ENCODE measurements at places on chromosomes 13 and 19.

DNA sequence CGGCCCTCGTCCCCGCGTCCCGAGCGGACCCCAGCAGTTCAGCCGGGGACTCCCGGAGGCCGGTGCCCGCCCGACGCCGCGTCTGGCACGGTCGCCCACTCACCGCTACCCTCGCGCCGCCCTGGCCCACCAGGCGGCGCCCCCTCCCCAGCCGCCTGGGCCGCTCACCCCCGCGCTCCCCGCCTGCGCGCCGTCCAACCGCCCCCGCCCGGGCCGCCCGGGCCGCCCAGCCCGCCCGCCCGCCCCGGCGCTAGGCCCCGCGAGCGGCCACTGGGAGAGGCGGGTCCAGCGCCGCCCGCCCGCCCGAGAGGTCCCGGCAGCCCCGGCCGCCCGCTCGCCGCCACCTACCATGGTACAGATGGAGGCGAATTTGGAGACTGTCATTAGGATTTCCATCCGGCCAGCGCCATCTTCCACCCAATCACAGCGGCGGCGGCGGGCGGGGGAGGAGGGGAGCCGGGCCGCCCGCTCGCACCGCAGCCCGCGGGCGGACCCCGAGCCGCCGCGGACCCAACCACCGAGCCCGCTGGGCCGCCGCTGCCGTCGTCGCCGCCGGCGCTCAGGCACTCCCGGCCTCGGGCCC is at the start of gene USP12:
Gene USP12 (minus strand): TSS at position 568 of the 583 bp plus-strand sequence. CDS start 172 bp downstream, at position 396.
- DNase-seq, result peak; percentile 27

GRCh38 chr13:76944456-76944855 is 3.9 kb upstream of the ACOD1 start:
- DNase-seq, result no peak

GRCh38 chr13:33757713-33758112 is 60.2 kb upstream of the RFC3 start:
- no peak for DNase-seq

DNA sequence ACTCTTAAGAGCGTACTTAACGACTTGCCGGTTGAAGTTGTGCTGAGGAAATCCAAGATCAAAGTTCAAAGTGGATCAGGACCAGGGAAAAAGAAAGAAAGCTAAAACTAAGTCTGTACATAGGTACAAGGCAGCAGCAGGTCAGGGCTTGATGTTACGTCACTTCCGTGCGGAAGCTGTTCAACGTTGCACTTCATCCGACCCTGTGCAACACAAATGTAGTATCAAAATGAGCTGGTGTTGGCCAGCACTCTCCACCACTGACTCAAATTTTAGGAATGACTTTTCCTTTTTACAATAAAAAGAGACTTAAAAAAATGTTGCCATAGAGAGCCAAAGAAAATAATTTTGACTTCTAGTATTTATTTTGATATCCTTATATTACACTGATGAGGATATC is 1315.4 kb downstream of the EFNB2 start:
- DNase-seq, result no peak

DNA sequence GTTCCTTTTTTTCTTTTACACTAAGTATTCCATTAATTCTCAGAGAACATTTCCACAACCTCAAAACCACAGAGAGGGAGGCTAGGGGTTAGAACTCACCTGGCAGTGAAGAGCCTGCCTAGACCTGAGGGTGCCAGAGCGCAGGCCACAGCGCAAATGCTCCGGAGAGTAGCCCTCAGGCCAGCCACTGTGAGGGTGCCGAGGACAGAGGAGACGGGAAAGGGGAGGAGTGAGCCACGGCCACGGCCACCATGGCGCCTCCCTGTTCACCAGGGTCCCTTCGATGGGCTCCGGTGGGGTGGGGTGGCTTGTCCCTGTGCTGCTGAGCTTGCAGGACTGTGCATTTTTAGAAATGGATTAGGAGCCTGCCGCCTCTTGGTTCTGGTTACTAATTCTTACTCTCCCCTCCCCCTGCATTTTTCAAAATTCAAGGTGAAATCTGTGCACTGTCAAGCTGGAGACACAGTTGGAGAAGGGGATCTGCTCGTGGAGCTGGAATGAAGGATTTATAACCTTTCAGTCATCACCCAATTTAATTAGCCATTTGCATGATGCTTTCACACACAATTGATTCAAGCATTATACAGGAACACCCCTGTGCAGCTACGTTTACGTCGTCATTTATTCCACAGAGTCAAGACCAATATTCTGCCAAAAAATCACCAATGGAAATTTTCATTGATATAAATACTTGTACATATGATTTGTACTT is 58.8 kb downstream of the GGACT start:
- DNase-seq, result no peak

Measured in T-helper 1 cell (primary cell).